ENCODE measurements at places on chromosomes 4 and X.

DNA sequence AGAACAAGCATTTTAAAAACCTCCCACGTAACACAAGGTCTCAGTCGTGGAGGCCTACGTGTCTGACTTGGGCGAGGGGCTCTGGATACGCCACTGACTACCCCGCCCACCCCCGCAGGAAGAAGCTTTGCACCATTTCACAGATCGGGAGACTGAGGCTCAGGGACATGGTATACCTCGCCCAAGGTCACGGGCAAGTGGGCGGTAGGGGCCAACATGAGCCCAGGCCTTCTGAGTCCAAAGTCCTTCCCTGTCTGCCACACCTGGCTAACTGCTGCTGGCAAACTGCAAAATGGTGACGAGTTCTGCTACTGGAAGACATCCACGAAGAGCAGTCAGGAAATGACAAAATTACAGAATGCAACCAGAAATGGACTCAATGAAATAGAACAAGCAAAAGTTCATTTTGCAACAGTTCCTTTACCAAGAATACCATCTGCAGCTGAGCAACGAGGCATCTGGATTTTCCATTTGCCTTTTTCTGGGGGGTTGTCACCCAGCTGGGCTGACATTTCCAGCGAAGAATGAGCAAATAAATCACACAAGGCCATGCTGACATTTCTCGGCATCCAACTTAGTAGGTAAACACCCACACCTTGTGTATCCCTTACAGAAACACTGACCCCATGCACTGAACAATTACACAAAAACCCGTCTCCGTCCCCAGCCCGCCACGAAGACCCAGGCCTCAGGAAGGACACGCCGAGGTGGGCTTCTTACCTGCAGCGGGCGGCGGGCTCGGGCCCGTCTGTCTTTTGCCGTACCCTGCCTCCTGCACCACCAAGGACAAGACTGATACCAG, 70.2 kb upstream of the AFAP1 start:
- no peak for DNase-seq

GRCh38 chr4:8765631-8766590, 105.7 kb downstream of the HMX1 start:
- DNase-seq: no peak

GRCh38 chr4:90159193-90159592, 32.0 kb downstream of the CCSER1 start:
- no peak for DNase-seq

- DNase-seq: no peak
Observed at GRCh38 chrX:56813318-56813837, 84.3 kb downstream of the NBDY start.

Measured in BJ (cell line).